ENCODE measurements at places on chromosomes 12 and 14.

DNA sequence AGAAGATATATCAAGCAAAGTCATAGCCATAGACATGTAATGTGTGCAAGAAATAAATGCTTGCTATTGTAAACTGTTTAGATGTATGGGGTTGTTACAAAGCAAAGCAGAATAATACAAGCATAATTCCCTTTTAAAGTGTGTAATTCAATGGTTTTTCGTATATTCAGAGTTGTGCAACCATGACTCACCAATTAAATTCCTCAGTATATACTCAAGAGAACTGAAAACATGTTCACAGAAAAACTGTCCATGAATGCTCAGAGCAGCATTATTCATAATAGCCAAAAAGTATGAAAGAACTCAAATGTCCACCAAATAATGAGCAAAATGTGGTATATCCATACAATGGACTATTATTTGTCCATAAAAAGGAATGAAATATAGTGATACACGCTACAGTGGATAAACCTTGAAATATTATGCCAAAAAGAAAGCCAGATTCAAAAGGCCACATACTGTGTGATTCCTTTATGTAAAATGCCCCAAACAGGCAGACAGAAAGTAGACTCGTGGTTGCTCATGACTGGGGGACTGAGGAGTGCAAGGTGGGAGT lies 9.3 kb downstream of the GXYLT1 start:
- no peak for DNase-seq

DNA sequence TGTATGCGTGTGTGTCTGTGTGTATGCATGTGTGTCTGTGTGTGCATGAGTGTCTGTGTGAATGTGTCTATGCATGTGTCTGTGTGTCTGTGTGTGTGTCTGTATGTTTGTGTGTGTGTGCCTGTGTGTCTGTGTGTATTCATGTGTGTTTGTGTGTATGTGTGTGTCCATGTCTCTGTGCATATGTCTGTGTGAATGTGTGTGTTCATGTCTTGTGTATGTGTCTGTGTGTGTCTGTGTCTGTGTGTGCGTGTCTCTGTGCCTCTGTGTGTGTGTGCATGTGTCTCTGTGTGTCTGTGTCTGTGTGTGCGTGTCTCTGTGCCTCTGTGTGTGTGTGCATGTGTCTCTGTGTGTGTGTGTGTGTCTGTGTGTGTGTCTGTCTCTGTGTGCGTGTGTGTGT lies 82.4 kb downstream of the NINJ2 start:
- DNase-seq: no peak

GRCh38 chr14:67680121-67680602 lies 5.7 kb upstream of the VTI1B start:
- DNase-seq: no peak

- no peak for DNase-seq
These were observed 55.1 kb downstream of the TTC6 start for GRCh38 chr14:37650356-37651037.

GRCh38 chr12:67827820-67828383 lies 161.3 kb upstream of the IFNG-AS1 start:
- DNase-seq: no peak

DNA sequence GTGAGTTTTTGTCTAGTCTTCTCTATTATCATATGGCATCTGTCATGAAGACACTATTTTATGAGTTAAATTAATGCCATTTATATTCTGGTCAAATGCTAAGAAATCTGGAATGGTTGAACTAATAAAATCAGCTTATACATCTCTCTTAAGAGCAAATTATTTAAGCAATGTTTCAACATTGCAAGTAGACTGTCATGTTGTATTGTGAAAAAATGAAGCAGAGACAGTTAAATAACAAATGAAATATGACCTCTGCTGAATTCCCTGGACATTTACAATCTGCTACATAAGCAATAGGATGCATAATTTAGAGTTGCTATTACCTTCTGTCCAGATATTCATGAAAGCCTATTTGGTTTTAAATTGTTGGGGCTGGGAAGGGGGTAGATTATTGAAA lies 30.6 kb downstream of the NAV3 start:
- no peak for DNase-seq

DNA sequence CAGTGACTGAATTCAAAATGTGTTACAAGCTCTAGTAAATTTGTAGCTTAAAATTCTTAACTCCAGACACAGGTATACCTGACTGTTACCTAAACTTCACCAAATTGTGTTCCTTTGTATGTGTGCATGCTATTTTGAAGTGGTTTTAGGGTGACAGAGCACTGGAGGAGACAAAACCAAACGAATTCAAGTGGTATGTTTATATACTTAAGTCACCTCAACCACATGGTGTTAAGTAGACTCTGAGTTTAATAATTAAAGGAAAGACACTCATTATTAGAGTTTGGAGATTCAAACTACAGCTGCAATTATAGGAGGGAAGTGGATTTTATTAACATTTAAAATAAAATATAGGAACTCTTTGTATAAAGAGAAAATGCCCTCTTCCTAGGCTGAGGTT lies 84.3 kb downstream of the PLCZ1 start:
- DNase-seq: no peak

- no peak for DNase-seq
These were observed 26.7 kb downstream of the NTN4 start for GRCh38 chr12:95763809-95764253.

DNA sequence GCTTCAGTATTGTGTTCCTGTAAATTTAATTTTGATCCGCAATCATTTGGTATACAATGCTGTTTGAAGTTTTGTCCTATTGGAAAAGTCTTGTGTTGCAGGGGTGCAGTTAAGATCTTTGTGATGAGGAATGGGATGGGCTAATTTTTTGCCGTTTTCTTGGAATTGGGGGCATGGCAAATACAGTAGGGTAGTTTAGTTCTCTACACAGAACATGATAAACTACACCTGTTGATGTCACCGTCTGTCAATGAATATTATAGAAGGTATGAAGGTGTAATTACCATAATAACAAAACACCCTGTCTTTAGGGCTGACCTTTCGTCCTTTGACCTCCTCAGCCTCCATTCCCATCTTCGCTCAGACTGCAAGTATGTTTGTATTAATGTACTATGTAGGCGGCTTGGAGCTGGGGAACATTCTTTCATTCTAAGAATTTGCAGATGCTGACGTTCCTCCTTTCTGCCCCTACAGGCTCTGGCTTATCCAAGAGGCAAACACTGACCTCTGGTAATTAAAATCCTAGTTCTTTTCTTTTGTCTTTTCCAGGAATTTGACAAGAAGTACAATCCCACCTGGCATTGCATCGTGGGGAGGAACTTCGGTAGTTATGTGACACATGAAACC lies 1.7 kb downstream of the DYNLL1 start:
- no peak for DNase-seq

- DNase-seq: no peak
These were observed 30.6 kb upstream of the NFKBIA start for GRCh38 chr14:35435177-35435576.

- no peak for DNase-seq
These were observed 2.5 kb upstream of the LRRK2 start for GRCh38 chr12:40222247-40222646.

Data from CD4-positive, alpha-beta T cell (primary cell).